ENCODE measurements at places on chromosomes 7 and 10.

- H3K36me3 ChIP-seq = no peaks in the 10 kb centered on the region
- no peak overlapping the region for H3K27ac ChIP-seq
- DNase-seq = no peak
- H3K27me3 ChIP-seq = no peaks in the 10 kb centered on the region
- no peak overlapping the region for H3K4me3 ChIP-seq
These were observed 71.3 kb upstream of the ARMC3 start for GRCh38 chr10:22856444-22857074.

- H3K4me3 ChIP-seq = peak overlapping the region; percentile 61
- no peaks in the 10 kb centered on the region for H3K27me3 ChIP-seq
- peak; percentile 30 for DNase-seq
- no peak overlapping the region for H3K27ac ChIP-seq
These were observed 216.6 kb downstream of the ZMYND11 start for GRCh38 chr10:351770-352334.

DNA sequence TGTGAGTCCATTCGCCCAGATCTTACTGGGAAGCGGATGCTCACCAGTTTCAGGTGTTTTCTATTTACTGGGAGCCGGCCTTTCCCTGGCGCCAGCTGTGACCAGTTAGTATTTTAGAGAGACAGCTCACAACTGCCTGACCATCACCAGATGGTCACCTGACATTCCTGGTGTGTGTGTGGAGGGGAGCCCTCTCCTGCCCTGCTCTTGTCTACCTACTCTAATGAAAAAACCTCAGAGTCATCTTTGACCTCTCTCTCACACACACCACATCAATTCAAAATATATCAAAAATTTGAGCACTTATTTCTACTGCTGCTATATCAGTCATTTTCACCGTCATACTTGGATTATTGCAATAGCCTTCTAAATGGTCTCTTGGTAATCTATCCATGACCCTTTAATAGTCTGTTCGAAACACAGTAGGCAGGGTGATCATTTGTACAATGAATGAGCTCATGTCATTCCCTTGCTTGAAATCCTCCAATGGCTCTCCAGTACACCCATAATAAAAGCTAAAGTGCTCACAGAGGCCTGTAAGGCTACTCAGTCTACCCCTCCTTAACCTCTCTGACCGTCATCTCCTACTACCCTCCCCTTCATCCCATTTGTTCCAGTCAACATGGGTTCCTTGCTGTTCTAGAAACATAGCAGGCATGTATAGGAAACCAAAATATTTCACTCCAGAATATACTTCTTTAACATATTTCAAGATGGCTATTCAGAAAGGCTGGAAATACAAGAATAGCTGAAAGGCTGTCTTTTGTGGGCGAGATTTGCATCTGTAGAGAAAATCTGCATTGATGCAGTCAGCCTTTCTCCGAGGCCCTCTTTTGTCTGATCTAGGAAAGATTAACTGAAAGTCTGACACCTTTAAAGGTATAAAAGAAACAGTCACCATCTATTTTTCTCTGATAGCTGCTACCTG, 17.5 kb upstream of the NT5C3A start:
- no peak overlapping the region for H3K27ac ChIP-seq
- H3K36me3 ChIP-seq = no peaks in the 10 kb centered on the region
- DNase-seq = no peak
- no peak overlapping the region for H3K4me3 ChIP-seq

GRCh38 chr10:89221919-89222318, 14.8 kb upstream of the CH25H start:
- DNase-seq = no peak
- H3K4me3 ChIP-seq = no peak overlapping the region
- peaks cover 16% of the 10 kb centered on the region for H3K4me1 ChIP-seq
- H3K27me3 ChIP-seq = no peaks in the 10 kb centered on the region

- H3K36me3 ChIP-seq = no peaks in the 10 kb centered on the region
- peaks cover 51% of the 10 kb centered on the region for H3K27me3 ChIP-seq
- H3K4me3 ChIP-seq = no peak overlapping the region
- peaks cover 6% of the 10 kb centered on the region for H3K4me1 ChIP-seq
- DNase-seq = no peak
- H3K27ac ChIP-seq = no peak overlapping the region
These were observed 1.5 kb upstream of the CFAP46 start for GRCh38 chr10:132943791-132944404.

DNA sequence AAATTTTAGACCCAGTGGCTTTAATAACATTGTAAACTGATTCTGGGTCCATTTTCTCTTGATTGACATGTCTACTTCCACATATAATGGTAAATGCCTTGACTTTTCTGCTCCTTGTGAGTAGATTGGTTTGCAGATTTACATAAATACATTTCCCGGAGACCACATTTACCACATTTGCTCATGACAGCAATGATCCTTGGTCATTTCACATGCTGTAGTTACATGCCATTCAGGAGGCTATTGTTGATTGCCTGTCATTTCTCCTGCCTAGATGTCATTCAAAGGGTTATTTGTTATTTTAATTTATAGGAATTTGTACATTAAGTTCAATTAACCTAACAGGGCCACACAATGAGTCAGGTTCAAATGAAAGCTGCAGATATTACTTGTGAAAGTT, 280.5 kb downstream of the CNTNAP2 start:
- H3K27me3 ChIP-seq = no peaks in the 10 kb centered on the region
- no peak overlapping the region for H3K4me3 ChIP-seq
- no peaks in the 10 kb centered on the region for H3K4me1 ChIP-seq
- DNase-seq = no peak
- H3K36me3 ChIP-seq = no peaks in the 10 kb centered on the region

DNA sequence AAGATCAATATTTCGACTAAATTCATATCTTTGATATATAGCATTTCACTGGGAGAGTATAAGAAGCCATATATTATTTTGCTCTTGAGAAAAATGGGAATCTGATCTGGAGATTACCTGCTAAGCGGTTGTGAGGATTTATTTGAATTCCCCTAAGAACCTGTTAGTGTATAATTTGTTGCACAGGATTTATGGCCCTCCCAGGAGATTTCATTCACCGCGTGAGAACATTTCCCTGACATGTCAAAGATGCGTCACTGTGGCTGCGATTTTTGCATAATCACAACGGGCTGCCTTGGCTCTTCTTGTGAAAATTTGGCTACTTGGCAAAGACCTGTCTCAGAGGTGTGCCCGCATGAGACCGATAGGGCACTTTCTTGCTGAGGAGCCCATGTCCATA, 184.7 kb upstream of the PFKP start:
- H3K27ac ChIP-seq = no peak overlapping the region
- peaks cover 18% of the 10 kb centered on the region for H3K27me3 ChIP-seq
- DNase-seq = no peak
- no peaks in the 10 kb centered on the region for H3K36me3 ChIP-seq
- no peaks in the 10 kb centered on the region for H3K4me1 ChIP-seq

- DNase-seq = no peak
- peaks cover 21% of the 10 kb centered on the region for H3K27me3 ChIP-seq
- H3K36me3 ChIP-seq = no peaks in the 10 kb centered on the region
- H3K4me3 ChIP-seq = no peak overlapping the region
- H3K27ac ChIP-seq = no peak overlapping the region
These were observed 247.4 kb downstream of the ELFN1 start for GRCh38 chr7:1917221-1918062.

DNA sequence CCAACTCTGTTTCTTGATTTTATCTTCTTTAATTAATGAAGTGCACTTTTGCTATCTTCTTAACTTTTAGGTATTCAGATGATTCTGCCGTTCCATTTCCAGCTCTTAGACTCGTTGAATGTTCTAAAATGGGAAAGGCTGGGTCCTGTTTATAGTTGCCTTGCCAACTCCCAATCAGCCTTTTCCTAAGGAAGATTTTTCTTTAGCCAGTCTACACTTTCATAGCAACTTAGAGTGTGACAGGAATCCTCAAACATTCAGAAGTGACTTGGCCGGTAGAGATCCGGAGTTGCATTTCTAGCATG, 23.0 kb upstream of the TRIL start:
- no peak overlapping the region for H3K27ac ChIP-seq
- no peaks in the 10 kb centered on the region for H3K36me3 ChIP-seq
- no peaks in the 10 kb centered on the region for H3K4me1 ChIP-seq
- peaks cover 10% of the 10 kb centered on the region for H3K27me3 ChIP-seq
- no peak for DNase-seq
- no peak overlapping the region for H3K4me3 ChIP-seq

DNA sequence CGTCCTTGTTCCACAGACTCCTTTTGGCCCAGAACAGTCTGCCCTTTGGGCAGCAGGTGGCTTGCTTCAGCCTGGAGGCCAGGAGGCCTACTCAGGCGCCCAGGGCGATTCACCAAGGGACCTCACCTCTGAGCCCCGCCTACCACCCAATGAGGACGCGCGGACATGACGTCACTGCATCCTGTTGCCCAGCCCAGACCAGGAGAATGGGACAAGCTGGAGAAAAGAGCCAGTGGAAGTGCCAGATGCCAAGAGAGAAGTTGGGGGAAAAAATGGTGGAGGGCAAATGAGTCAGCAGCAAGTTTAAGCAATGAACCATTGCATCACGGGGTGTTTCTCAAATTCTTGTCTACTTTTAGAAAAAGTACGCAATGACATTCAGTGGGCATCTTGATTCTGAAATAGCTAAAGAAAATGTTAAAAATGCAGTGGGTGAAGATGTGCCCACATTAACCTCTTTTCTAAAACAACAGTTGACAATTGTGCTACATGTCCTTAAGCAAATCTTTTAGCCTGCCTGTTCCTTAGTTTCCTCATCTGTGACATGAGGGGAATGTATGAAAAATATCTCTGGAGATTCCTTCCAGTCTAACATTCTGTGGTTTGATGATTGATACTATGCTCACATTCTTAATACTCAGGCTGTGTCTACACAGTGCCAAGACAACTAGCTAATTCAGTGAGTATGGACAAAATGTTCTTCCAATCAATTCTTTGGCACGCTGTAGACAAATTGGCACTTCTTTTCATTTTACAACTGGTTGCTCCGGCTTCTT, 23.9 kb upstream of the LEP start:
- H3K4me3 ChIP-seq = no peak overlapping the region
- no peak for DNase-seq
- no peaks in the 10 kb centered on the region for H3K4me1 ChIP-seq
- peaks cover 35% of the 10 kb centered on the region for H3K27me3 ChIP-seq

GRCh38 chr7:137798073-137798763, 48.6 kb downstream of the DGKI start:
- H3K27me3 ChIP-seq = peaks cover 22% of the 10 kb centered on the region
- no peak overlapping the region for H3K4me3 ChIP-seq
- H3K27ac ChIP-seq = no peak overlapping the region
- no peaks in the 10 kb centered on the region for H3K36me3 ChIP-seq

GRCh38 chr10:26448706-26449435, 10.7 kb downstream of the APBB1IP start:
- DNase-seq = peak; percentile 65
- H3K4me3 ChIP-seq = peak overlapping the region; percentile 85
- H3K27ac ChIP-seq = peak overlapping the region; percentile 95
- peaks cover 85% of the 10 kb centered on the region for H3K4me1 ChIP-seq
- H3K36me3 ChIP-seq = peaks cover 30% of the 10 kb centered on the region
- no peaks in the 10 kb centered on the region for H3K27me3 ChIP-seq

- no peak overlapping the region for H3K4me3 ChIP-seq
- H3K36me3 ChIP-seq = no peaks in the 10 kb centered on the region
- H3K27ac ChIP-seq = no peak overlapping the region
- H3K27me3 ChIP-seq = peaks cover 12% of the 10 kb centered on the region
- DNase-seq = no peak
These were observed 101.5 kb downstream of the JCAD start for GRCh38 chr10:29957907-29958331.

GRCh38 chr10:85671530-85671929, 695.1 kb downstream of the GRID1 start:
- peak overlapping the region; percentile 55 for H3K4me3 ChIP-seq
- peaks cover 6% of the 10 kb centered on the region for H3K27me3 ChIP-seq
- no peak for DNase-seq
- H3K4me1 ChIP-seq = peaks cover 21% of the 10 kb centered on the region
- H3K36me3 ChIP-seq = peaks cover 5% of the 10 kb centered on the region
- peak overlapping the region; percentile 35 for H3K27ac ChIP-seq

DNA sequence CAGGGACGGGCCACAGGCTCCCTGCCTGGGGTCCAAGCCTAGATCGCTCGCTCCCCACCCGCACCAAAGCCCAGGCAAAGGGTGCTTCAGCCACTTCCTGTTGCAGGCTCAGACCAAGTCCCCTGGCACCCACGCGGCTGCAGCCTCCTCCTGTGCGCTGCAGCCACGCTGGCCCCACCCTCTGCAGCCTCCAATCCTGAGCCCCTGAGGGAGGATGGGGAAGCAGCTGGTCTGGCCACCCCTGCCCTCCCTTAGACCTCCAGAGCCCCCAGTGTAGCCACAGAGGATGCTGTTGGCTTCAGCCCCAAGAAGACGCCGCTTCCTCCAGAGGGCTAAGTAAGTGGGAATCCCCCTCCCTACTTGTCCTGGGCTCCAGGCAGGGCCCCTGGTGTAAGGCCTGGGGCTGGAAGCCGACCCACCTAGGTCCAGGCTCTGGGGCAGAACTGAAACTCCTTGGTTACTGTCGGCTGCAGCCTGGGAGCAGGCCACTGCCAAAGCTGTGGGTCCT, 9.4 kb downstream of the LIMK1 start:
- H3K27ac ChIP-seq = no peak overlapping the region
- peaks cover 24% of the 10 kb centered on the region for H3K4me1 ChIP-seq
- no peaks in the 10 kb centered on the region for H3K27me3 ChIP-seq
- no peak for DNase-seq
- peaks cover 4% of the 10 kb centered on the region for H3K36me3 ChIP-seq
- H3K4me3 ChIP-seq = no peak overlapping the region

- H3K36me3 ChIP-seq = no peaks in the 10 kb centered on the region
- H3K4me1 ChIP-seq = peaks cover 2% of the 10 kb centered on the region
- no peak overlapping the region for H3K27ac ChIP-seq
These were observed 28.4 kb upstream of the CNPY1 start for GRCh38 chr7:155574556-155575290.

DNA sequence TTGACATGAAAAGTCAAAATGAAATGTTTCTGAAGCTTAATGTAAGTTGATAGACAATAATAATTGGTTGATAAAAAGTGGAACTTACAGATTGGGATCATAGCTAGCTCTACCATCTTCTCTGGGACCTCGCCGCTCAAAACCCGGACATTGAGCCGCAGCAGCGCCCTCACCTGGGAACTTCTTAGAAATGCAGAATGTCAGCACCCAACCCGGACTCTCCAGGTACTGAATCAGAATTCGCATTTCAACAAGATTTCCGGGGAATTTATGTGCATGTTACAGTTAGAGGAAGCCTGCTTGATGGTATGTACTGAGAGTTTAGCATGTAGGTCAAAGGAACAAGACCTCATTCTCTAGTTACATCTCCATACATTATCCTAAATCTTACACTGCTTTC, 36.7 kb upstream of the ABLIM1 start:
- H3K27me3 ChIP-seq = peaks cover 6% of the 10 kb centered on the region
- peak; percentile 50 for DNase-seq
- H3K27ac ChIP-seq = no peak overlapping the region
- H3K4me1 ChIP-seq = peaks cover 11% of the 10 kb centered on the region

GRCh38 chr10:22945934-22946673, 18.3 kb downstream of the ARMC3 start:
- no peak overlapping the region for H3K4me3 ChIP-seq
- peaks cover 16% of the 10 kb centered on the region for H3K36me3 ChIP-seq
- no peaks in the 10 kb centered on the region for H3K27me3 ChIP-seq
- peaks cover 13% of the 10 kb centered on the region for H3K4me1 ChIP-seq
- no peak for DNase-seq

GRCh38 chr10:112536663-112537062, 89.6 kb downstream of the VTI1A start:
- peaks cover 15% of the 10 kb centered on the region for H3K27me3 ChIP-seq
- peaks cover 5% of the 10 kb centered on the region for H3K36me3 ChIP-seq
- H3K4me3 ChIP-seq = no peak overlapping the region
- no peak overlapping the region for H3K27ac ChIP-seq

Measured in activated T-cell treated with anti-CD3 and anti-CD28 coated beads, Interleukin-2, amount 50 U/mL, for 72 hours (primary cell).